GM23338 (cell line): ENCODE measurements at places on chromosomes 16 and 17. TPM values are rescaled to one million over a fixed set of nuclear protein-coding genes. Genes with fewer than 3 reads are reported as not detected.

DNA sequence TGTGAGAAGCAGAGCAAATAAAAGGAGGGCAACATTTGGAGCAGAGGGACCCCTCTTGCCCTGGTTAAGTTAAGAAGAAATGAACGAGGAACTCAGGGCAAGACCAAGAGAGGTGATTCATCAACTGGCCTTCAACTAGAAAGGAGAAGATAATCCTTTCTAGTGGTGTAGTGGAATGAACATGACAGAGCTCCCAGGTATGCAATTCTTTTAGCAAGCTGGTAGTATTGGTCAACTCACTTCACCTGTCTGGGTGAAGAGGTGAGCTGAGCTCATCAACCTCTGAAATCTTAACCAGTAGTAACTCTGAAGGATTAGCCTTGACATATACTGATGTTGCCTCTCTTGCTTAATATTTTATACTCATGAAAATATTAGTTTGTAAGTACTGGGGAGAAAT, 1024.7 kb upstream of the GOT2 start:
- no peak for DNase-seq

GRCh38 chr16:58249780-58250478, 44.9 kb downstream of the PRSS54 start:
- peak; percentile 92 for DNase-seq

- no peak for DNase-seq
Measured at GRCh38 chr16:73796241-73796640, 500.4 kb upstream of the PSMD7 start.

DNA sequence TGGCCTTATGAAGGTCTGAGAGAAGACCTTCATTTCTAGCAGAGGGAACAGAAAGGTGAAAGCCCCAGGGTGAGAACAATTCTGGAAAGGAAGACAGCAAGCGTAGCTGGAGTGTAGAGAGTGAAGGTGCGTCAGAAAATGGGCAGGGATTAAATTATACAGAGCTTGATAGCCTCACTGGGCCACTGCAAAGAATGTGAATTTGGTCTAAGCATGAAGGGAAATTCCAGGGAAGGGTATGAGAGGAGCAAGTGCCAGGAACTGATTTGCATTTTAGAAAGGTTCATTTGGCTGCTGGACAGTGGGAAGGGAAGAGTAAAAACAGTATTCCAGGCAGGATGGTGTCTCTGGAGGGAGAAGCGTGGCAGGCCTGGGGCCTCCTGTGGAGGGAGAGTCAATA, 274.1 kb upstream of the ASIC2 start:
- DNase-seq, result no peak

DNA sequence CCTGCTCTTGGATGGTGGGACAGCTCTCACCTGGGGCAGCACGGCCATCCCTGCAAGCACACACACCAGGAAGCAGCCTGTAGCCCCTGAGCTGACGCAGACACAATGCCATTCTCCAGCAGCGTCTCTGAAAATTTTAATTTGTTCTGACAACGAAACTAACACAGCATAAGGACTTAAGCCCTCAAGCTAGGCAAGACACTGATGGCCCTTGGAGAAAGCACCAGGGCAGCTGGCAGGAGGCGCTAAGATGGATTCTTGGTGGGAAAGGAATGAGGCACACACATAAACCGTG, 2.7 kb upstream of the LIMD2 start:
- no peak for DNase-seq

DNA sequence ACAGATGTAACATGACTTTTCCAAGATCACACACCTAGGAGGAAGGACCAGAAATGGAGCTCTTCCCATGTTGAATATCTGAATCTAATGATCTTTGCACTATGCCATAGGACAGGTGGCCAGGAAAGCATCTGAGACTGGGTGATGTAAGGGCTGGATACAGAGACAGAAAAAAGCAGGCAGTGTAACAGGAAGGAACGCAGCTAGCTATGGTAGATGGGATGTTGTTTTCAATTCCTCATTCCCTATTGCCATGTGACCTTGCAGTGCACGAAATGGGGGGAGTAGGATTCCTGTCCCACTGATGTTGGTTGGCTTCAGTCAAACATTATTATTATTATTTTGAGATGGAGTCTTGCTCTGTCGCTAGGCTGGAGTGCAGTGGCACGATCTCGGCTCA, 3.7 kb upstream of the NPIPB15 start:
- no peak for DNase-seq

GRCh38 chr17:19262650-19263631, 25.8 kb downstream of the EPN2 start:
- DNase-seq, result no peak

DNA sequence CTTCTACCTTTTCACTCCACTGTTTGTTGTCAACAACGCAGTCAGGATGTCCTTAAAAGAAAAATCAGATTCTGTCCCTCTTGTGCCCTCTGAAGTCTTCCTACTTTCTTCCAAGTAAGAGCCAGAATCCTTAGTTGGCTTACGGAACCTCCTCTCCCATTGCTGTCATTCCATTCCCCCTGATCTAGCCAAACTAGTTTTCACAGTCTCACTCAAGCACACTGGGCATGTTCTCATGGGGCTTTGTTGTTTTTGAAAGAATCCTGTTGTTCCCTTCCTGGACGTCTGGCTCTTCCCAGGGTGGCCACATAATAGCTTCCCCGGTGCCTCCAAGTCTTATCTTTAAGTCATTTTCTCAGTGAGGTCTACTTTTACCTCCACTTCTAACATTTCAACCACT, 158.6 kb upstream of the ELAC2 start:
- DNase-seq, result no peak

GRCh38 chr17:81018044-81018802, 16.7 kb upstream of the BAIAP2 start:
- DNase-seq, result no peak

DNA sequence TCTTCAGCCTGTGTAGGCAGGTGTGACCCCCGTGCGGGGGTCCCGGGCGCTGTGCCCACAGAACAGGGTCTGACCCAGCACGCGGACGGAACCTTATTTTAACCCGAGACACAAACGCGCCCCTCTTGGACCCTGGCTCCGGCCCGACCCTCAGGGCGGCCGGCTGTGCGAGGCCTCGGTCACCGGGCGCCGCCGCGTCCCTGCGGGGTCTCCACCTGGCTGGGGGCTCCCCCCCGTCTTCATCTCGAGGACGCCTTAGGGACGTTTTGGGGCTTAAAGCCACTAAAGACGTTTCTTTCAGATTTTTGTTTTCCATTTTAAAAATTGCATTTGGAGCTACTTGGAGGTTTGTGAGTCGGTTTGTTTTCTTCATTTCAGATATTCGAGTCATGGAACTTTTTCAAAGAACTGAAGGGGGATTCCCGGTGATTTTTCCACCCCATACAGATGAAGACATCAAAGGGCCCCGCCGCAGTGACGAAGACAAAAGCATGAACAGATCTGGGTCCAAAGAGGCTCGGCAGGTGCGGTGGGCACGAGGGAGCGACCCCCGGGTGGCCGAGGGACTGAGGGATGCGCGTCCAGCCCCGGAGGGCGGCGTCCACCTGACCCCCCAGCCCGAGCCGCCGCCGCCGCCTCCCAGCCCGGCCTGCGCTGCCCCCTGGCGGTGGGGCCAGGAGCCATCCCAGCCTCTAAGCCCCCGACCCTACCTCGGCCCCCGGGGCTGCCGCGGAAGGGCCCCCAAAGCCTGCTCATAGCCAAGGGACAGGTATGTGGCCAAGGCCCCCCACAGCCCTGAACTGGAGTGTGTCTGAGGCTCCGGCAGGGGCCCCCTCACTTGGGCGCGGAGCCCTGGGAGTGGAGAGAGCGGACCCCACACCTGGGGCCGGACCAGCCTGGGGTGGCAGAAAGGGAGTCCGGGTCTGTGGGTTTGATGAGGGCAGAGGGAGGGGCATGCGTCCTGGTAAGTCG, 3.8 kb upstream of the CD7 start:
- peak; percentile 74 for DNase-seq

GRCh38 chr16:56981729-56982271, 7.6 kb upstream of the NLRC5 start:
- DNase-seq, result no peak

DNA sequence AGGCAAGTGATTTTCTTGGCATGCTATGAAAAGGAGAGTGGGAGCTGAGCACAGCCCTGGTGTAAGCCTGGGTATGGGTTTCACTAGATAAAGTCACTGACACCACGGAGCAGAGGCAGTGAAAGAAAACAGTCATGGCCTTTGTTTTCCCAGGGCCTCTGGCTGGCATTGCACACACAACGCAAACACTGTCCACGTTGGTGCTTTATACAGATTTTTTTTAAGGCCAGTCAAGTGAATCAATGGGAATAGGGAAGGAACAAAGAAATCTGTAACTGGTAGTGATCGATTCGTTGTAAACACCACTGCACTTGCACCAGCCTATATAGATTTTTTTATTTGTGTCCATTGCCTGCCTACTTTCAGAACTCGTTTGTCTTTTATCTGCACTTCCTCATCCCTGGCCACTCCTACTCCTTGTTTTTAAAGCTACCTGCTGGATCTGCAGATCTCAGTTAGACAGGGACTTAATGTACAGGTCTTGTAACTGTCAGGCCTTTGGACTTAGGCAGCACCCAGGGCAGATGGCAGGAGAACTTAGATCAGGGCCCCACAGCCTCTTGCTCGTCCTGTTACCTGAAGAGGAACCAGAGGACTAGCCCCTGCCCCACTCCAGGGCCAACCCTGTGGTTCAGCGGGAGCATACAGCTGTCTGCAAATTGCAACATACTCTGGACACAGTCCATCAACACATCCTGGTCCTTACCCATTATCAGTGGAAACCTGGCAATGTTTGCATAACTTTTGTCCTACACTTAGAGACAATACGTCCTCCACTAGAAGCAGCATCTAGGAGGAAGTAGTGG, 10.6 kb upstream of the TMIGD1 start:
- no peak for DNase-seq

DNA sequence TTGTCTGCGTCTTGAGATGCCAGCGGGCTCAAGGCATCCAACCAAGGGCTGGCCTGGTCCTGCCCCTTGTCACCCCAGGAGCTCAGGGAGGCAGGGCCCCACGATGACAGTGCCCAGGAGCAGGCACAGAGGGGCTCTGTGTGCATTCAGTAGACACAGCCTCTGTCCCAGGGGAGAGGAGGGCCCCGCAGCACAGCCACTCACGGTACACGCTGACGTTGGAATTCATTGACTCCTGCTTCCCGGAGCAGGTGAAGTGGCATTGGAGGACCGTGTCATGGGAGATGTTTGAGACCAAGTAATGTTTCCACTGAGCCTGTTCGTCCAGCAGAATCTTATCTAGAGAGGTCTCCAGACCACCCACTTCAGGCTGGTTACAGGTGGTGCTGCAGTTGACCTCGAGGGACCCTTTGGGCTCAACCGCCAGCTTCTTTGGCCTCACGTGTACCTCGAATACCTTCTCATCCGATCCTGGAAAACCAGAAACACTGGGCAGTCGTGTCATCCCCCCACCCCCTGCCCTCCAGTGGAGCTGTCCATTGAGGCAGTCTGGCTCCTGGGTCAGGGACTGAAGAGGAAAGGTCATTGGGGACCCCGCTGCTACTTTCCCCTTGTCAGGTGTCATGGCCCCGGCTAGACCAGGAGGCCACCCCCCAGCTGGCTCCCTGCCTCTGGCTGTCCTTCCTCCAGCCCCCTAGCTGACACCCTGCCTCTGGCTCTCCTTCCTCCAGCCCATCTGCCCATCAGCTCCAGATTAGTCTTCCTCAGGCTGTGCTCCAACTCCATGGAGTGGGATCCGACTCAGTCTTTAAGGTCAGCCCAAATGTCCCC, 7.0 kb downstream of the PRR29 start:
- DNase-seq, result no peak

- peak; percentile 99 for DNase-seq
Measured at GRCh38 chr17:7836596-7837407, 2.8 kb downstream of the KDM6B start.

DNA sequence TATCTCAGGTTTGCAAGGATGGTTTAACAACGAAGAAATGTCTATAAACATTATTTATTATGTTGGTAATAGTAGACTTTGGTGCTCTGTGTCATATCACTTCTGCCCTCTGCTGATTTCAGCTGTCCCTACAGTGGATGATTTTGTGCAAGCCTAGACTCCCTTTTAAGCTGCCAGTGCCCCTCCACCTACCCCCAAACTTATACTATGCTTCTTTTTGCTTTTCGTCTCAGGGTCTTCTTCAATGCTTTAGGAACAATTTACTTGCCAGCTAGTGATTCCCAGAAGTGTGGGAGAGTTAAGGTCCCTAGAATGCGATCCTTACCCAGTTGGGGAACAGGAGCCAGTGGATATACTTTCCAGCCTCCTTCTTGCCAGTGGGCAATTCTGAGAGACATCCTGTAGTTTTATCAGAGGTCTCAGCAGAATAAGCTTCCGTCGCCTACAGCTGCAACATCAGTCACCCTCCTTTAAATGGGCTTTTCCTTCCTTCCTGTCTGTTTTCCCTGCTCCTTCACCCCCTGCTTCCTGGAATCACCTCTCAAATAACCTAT, 4.1 kb downstream of the ICAM2 start:
- no peak for DNase-seq

DNA sequence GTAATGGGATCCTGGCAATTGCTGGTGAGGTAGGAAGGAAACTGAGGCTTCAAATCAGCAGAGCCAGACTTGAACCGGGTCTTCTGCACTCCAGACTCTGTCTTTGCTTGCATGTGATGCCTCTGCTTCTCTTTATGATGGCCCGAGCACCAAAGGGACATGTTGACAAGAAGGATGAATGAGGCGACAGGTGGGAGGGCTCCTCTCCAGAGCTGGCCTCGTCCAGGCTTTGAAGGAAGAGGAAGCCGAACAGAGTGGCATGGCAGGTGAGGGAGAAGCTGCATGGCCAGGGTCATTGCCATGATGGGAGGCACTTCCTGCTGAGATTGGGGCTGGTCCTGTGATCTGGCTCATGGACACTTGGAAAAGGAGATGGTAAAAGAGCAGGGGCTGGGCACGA, 40.8 kb downstream of the AKAP1 start:
- DNase-seq, result no peak

- no peak for DNase-seq
Measured at GRCh38 chr17:75295201-75296158, 6.2 kb upstream of the SLC25A19 start.

- DNase-seq, result no peak
Measured at GRCh38 chr16:67016143-67016542, 12.8 kb upstream of the CBFB start.

DNA sequence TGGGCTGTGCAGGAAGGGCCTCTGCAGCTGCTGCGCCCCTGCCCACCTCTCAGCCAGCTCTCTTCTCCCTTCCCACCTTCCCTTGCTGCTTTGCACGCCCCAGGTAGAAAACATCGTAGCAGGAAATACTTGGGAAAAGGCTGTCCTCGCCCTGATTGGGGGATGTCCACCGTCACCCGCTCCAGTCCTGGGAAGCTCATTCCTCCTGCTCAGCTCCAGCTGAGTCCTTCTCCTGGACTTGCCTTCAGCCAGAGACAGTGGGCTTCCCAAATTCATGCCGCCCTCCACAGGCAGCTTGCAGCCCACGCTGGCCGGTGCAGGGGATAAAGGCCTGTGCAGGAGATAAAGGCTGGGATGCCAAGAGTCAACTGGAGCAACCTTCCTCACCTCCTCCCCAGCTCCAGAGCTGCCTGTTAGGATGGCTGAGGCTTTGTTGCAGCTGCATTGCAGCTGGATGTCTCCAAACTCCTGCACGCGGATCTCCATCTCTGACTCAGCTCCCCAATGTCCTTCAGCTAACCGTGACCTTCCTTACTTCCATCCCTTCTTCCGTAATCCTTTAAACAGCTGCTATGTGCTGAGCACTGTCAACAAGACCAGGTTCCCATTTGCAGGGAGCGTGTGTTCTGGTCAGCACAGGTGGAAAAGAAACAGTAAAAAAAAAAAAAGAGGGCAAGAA, 402.0 kb upstream of the TNRC6C start:
- no peak for DNase-seq

Gene IGFALS
- total RNA-seq, result not detected in 2 replicates

Gene RAB37
- total RNA-seq, result 3.4 and 5.2 TPM in 2 replicates

Gene ITPRIPL2
- total RNA-seq, result 5.7 and 8.3 TPM in 2 replicates

Gene CLDN7
- total RNA-seq, result 111 and 117 TPM in 2 replicates

Gene FLII
- 262 and 373 TPM in 2 replicates for total RNA-seq

Gene KRTAP2-4
- not detected in 2 replicates for total RNA-seq

Gene DYNLRB2
- not detected in 2 replicates for total RNA-seq
